SHP77 (cell line): ENCODE measurements at places on chromosomes 16 and 17.
A peak's percentile ranks its signal among the peaks of the same experiment; 100 is the strongest.

DNA sequence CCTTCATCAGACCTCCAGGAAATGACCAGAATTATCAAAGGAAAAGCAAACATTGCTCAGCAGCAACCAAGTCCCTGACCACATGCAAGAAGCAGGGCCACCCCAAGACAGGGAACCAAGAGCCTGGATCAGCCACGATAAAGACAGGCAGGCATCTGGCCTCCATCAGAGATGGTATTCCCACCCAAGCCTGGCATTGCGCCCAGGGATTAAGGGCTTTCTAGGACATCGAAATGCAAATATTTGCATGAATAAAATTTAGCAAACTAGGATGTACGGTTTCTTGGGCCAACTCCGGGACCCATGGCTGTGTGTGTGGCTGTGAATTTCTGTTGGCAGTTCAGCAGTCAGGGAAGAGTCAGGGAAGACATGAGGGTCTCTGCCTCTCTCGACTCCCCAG is 241.4 kb upstream of the DYNLRB2 start:
- DNase-seq: peak; percentile 39

- peak; percentile 63 for DNase-seq
Measured at GRCh38 chr17:77884019-77884418, 74.5 kb upstream of the TNRC6C start.

- DNase-seq: no peak
Measured at GRCh38 chr17:59328601-59329000, 2.9 kb upstream of the YPEL2 start.

DNA sequence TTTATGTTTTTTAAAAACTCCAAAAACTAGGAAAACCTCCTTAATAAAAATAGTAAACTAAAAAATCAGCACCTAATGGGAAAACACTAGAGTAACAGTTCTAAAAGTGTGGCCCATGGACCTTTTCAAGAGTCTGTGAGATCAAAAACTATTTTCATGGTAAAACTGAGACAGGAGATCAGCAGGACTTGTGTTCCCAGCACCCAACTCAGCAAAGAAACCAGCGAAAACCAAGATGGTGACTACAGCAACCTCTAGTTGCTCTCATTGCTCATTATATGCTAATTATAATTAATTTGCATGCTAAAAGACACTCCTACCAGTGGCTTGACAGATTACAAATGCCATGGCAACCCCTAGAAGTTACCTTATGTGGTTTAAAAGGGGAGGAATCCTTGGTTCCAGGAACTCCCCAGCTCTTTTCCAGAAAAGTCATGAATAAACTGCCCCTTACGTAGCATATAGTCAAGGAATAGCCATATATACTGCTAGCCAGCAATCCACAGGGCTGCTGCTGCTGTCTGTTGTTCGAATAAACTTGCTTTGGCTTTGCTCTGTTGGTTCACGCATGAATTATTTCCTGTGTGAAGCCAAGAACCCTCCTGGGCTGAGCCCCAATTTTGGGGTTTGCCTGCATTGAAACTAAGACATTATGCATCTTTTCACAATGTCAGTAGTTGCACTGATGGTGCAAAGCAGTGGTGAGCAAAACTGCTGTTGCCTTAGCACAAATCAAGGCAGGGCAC is 12.4 kb downstream of the CMTR2 start:
- no peak for DNase-seq

DNA sequence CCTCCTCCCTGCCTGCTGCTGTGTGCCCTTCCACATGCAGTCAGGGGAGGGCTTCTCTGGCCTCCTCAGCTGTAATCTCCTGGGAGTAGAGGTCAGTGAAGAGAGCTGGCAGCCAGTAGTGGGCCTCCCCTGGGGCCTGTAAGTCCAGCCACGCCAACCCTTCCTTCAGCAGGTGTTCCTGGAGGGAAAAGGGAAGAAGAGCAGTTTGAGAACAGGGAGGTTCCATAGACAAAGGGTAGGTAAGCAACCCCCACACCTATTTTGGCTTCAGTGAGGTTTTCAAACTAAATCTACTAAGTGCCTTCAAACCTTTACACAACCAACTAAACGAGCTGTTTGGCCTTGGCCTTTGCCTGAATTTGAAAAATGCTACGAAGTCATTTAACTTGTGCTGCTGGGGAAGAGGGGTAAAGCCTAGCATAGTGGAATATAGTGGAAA is 14.2 kb downstream of the SNF8 start:
- no peak for DNase-seq

GRCh38 chr16:58495521-58496331 is 4.2 kb upstream of the NDRG4 start:
- DNase-seq: no peak

DNA sequence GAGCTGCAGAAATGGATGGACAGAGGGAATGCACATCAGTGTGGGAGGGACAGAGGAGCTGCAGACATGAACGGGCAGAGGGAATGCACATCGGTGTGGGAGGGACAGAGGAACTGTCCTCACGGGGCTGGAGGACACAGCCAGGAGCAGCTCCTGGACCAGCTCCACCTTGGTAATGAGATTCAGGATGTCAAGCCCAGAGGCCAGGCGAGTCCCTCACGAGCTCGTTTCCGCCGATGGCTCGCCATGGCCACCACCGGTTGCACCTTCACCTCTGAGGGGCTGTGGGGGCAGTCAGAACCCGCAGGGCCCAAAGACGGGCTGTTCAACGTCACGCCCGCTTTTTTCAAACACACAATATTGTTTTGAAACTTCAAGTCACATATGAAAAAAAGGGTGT is 56.2 kb downstream of the RPH3AL start:
- no peak for DNase-seq

GRCh38 chr16:29116980-29117379 is 132.1 kb downstream of the LAT start:
- DNase-seq: no peak

DNA sequence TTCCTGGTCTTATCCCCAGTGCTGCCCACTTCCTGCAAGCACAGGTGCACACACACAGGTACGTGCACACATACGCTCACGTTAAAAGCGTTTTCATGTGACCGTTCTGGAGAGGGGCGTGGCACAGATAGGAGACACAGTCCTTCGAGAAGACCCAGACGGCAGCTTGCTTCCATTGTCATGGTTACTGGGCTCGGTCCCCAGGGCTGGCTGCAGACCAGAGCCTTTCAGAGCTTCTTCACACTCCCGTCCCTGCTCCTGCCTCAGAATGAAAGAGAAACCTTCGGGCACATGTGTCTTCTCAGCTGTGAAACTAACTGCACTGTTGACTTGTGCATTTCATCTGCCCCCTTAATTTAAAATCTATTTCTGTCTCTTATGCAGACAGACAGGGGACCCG is 154.2 kb downstream of the PITPNC1 start:
- DNase-seq: peak; percentile 18

DNA sequence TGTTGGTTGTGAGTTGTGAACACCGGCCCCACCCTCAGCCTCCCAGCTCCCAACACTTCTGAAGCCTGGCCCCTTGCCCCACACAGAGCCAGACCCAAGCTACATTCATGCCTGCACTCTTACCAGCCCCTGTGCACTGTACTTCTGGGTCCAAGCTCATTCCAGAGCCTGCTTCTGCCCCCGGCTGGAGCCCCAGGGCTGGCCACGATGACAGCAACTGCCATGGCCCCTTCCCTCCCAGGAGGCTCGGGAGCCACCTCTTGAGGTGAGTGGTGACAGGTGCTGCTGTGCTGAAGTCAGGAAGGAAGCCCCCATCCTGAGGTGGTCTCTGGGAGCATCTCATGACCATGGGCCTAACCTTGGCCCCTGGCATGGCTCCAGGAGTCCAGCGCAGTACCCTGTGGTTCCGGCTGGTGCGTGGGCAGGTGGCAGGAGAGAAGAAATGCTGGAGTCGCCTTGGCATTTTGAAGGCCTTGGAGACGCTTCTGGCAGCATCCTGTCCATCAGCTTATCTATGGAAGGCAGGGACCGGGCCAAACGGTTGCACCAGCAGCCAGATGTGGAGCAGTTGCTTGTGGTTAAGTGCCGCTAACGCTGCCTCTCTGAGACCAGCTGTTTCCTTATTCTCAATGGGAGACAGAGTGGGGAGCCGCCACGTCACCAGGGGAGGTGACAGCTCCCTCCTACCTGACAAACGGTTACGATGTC is 3.9 kb upstream of the CDT1 start:
- DNase-seq: no peak

- no peak for DNase-seq
Measured at GRCh38 chr17:35087731-35088355, 24.3 kb upstream of the RFFL start.

GRCh38 chr16:70758786-70759185 is 42.2 kb downstream of the VAC14 start:
- no peak for DNase-seq

GRCh38 chr17:6711681-6712057 is 1.5 kb downstream of the SLC13A5 start:
- no peak for DNase-seq

DNA sequence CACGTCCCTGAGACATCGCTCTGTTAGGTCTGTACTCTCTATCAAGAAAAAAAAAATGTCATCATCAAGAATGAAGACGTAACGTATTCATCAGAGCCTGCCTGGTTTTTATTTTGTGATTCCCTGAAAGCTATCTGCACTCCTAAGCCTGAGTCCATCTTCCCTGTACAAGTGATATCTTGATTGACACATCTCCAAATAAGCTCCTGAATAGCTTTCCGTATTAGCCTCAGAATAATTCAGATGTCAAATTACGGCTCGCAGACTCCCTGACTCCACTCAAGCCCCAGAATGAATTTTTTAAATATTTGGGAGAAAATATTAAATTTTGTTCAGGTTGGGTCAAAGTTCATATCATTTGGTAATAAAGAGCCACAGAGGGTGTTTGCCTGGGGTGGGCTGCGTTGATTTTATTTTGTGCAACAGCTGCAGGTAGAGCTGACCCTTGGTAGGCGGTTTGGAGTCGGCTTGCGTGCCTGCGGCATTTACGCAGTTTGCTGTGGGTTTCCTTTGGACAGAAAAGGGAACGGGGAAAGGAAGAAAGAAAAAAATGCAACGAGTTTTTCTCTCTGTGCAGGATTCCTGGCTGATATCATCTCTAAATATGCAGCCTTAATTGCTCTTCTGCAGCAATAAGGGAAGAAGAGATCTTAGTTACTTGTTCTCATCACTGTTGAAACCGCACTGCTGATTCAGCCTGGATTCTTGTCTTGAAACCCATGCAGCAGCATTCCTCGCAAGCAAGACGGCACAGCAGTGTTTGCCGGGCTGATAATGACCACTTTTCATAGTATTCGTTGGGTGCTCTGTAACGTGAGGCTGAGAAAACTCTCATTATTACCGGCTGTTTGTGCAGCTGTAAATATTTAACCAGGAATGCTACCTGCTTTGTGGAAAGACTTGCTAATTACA is 114.7 kb downstream of the IRX3 start:
- DNase-seq: no peak

DNA sequence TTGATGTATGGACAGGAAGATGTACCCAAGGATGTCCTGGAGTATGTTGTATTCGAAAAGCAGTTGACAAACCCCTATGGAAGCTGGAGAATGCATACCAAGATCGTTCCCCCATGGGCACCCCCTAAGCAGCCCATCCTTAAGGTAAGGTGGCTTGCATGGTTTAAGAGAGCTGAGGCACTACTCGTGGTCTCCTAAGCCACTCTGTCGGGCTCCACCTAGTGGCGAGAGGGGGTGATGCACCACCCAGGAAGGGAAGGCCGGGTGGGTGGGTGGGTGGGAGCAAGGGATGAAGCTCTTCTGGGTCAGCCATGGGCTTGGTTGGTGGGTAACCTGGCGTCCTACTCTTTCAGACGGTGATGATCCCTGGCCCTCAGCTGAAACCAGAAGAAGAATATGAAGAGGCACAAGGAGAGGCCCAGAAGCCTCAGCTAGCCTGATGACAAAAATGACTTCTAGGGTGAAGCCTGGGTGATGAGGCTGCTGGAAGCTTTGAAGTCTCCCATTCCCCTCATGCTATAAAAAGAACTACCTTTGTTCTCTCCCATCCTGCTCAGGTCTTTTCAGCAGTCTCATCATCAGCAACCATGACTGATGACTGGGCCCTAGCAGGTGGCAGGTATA is 21.5 kb downstream of the GPR179 start:
- DNase-seq: peak; percentile 33

GRCh38 chr17:71472809-71473789 is 647.7 kb upstream of the SOX9 start:
- peak; percentile 48 for DNase-seq

DNA sequence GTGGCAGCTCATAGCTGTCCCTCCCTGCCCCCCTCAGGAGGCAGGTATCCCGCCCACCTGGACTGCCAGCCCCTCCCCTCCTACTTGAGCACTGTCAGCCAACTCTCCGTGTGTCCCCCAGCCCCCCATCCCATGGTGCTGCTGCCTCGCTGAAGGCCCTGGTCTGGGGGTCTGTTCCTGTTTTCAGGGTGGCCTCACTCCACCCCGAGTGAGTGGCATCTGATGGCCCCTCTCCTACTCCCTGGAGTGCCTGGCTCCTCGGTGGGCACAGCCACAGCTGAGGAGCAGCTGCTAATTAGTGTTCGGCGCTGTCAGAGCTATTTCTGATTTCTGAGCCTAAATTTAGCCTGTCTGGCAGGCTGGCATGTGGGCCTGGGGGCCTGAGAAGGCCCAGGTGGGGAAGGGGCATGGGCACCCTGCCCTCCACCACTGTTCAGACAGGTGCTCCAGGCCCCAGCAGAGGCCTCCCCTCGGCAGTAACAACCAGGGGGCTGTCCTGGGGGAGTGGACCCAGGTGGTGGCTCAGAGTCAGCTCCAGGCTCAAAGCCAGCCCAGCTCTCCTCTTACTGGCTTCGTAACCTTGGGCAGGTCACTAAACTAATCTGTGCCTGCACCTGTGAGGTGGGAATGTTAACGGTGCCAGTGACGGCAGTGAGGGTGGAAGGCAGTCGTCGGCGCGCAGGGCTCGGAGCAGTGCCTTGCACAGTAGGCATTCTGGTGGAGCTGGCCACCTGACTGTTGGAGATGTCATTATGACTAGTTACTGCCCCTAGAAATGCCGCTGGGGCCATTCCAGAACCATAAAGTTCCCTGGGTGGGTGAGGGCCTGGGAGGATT is 6.5 kb downstream of the FMNL1 start:
- peak; percentile 20 for DNase-seq

DNA sequence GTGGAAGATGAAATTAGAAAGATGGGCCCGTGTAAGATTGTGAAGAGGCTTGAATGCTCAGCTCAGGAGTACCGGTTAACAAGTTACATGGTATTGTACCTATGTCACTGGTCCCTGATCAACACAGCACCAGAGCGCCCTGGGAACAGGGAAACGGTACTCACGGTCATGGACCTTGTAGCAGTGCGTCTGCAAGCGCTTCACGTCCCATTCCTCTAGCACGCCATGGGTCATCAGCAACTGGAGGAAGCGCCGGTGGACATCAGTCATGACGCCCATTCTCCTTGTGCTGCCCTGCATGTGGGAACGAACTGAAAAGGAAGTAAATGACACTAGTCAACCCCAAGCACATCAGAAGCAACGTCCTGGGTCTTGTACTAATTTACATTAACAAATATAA is 11.3 kb downstream of the NSMCE1 start:
- DNase-seq: no peak

GRCh38 chr16:80887062-80887461 is 82.7 kb upstream of the CDYL2 start:
- no peak for DNase-seq

DNA sequence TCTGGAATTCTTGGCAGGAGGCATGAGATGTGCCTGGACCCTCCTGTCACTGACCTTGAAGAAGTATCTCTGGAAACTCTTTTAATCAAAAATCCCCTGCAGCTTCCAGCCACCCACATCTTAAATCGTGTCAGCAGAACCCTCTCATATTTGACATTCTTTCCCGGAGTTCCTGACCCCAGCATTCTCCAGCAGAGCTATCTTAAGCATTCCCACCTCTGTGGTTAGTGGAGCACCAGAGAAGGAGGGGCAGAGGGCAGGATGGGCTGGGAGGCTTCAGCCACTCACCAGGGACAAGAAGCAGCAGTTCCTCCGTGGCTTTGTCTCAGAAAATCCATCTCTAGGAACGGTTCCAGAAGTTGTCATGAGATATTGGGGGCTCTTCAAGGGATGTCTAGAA is 149.9 kb downstream of the RGS9 start:
- no peak for DNase-seq

- peak; percentile 94 for DNase-seq
Measured at GRCh38 chr16:4053301-4053845, 62.9 kb downstream of the ADCY9 start.
